ENCODE measurements at places on chromosomes 2 and 18. TPM values are rescaled to one million over a fixed set of nuclear protein-coding genes. Genes with fewer than 3 reads are reported as not detected.

The CXCR1 gene
- total RNA-seq, result not detected

DNA sequence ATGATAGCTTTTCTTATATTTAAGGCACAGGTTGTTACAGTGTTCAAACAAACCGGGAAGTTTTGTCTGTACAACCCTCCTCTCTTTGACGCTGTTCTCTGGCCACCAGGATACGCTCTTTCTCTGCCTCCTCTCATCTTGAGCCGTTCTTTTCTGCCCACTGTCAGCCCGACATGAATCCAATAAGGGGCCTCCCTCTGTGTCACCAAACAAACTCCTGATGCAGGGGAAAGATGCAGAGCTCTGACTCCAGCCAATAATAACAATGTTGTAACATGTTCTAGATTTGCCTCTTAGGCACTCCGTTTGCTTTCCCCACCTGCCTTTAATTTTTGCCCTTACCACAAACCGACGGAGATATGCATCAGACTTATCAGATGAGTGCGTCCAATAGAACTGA is 449.3 kb downstream of the SLC4A3 start:
- no peak overlapping the region for H3K4me3 ChIP-seq
- no peak for DNase-seq
- peaks cover 14% of the 10 kb centered on the region for H3K4me1 ChIP-seq
- H3K36me3 ChIP-seq, result no peaks in the 10 kb centered on the region

DNA sequence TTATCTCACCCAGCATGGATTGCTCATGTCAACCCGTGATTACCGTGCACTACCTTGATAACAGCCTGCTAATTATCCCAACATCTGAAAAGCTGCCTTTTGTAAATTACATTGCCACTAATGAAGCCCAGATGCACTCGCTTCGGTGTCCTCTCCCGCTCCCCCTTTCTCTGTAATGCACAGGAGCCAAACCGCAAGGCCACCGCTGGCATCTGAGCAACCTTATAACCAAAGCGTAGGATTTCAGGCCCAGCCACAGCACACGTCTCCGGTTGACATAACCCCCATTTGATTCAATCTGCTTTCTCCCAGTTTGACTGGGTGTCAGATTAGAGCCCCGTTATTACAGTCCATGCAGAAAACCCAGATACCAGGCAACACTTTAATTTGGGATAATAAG is 341.2 kb downstream of the ALK start:
- H3K4me3 ChIP-seq, result no peak overlapping the region
- no peaks in the 10 kb centered on the region for H3K4me1 ChIP-seq
- DNase-seq, result no peak
- H3K36me3 ChIP-seq, result no peaks in the 10 kb centered on the region

The CSRNP3 gene
- total RNA-seq, result 0.86 TPM

GRCh38 chr2:163347982-163348856 is 387.6 kb downstream of the FIGN start:
- no peak overlapping the region for H3K4me3 ChIP-seq
- peaks cover 10% of the 10 kb centered on the region for H3K4me1 ChIP-seq
- no peak for DNase-seq
- no peaks in the 10 kb centered on the region for H3K36me3 ChIP-seq

The MTA3 gene
- total RNA-seq, result 46.5 TPM

DNA sequence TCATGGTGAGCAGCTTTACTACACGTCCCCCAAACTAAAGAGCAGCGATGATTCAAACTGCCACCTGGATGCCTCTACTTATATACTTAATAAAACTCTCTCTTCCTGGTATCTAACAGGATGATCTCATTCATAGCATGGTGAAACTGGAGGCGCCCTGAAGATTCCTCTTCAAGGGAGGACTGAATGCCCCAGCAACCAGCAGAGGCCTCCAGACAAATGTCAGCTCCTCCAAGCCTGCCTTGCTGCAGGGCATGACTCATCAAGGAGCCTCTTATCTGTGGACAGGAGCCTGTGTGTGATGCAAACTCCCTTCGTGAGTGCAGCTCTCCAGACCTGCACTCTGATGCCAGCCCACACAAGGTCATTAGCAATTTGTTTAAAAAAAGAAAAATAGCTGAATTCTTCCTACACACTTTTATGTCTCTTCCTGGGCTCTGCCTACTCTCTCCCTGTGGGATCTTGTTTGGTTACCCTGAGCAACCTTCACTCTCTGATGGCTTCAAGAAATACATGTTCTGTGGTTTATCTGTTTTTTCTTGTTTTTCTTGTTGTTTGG is 30.2 kb downstream of the LONRF2 start:
- H3K4me3 ChIP-seq, result no peak overlapping the region
- peaks cover 9% of the 10 kb centered on the region for H3K36me3 ChIP-seq
- H3K4me1 ChIP-seq, result no peaks in the 10 kb centered on the region
- H3K27me3 ChIP-seq, result no peaks in the 10 kb centered on the region
- peak; percentile 63 for DNase-seq

- no peak for DNase-seq
- H3K36me3 ChIP-seq, result no peaks in the 10 kb centered on the region
- no peak overlapping the region for H3K27ac ChIP-seq
- H3K27me3 ChIP-seq, result no peaks in the 10 kb centered on the region
These were observed 182.4 kb downstream of the PTPRM start for GRCh38 chr18:7749510-7749981.

GRCh38 chr18:7778181-7778580 is 211.1 kb downstream of the PTPRM start:
- H3K27me3 ChIP-seq, result no peaks in the 10 kb centered on the region
- H3K36me3 ChIP-seq, result no peaks in the 10 kb centered on the region
- H3K27ac ChIP-seq, result no peak overlapping the region
- no peaks in the 10 kb centered on the region for H3K4me1 ChIP-seq
- no peak overlapping the region for H3K4me3 ChIP-seq

DNA sequence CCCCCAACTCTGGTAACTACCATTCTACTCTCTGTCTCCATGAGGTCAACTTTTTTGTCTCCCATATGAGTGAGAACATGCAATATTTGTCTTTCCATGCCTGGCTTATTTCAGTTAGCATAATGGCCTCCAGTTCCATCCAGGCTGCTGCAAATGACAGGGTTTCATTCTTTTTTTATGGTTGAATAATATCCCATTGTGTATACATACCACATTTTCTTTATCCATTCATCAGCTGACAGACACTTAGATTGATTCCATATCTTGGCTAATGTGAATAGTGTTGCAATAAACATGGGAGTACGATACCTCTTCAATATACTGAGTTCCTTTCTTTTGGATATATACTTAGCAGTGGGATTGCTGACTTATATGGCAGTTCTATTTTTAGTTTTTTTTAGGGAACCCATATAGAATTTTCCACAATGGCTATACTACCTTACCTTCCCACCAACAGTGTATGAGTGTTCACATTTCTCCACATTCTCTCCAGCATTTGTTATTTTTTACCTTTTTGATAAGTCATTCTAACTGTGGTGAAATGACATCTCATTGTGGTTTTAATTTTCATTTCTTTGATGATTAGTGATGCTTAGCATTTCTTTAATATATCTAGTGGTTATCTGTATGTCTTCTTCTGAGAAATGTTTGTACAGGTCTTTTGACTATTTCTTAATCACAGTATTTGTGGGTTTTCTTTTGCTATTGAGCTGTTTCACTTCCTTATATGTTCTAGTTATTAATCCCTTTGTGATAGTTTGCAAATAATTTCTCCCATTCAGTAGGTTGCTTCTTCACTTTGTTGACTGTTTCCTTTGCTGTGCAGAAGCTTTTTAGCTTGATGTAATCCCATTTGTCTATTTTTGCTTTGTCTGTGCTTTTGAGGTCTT is 112.2 kb downstream of the SRBD1 start:
- no peaks in the 10 kb centered on the region for H3K27me3 ChIP-seq
- no peak for DNase-seq
- no peaks in the 10 kb centered on the region for H3K36me3 ChIP-seq
- no peak overlapping the region for H3K27ac ChIP-seq

The ACADL gene
- total RNA-seq, result 1.0 TPM

The EFHD1 gene
- 0.47 TPM for total RNA-seq

GRCh38 chr2:215711471-215712034 is 275.7 kb upstream of the FN1 start:
- DNase-seq, result no peak
- no peaks in the 10 kb centered on the region for H3K27me3 ChIP-seq
- no peak overlapping the region for H3K27ac ChIP-seq
- H3K4me3 ChIP-seq, result no peak overlapping the region
- no peaks in the 10 kb centered on the region for H3K36me3 ChIP-seq

The PLGLB2 gene
- total RNA-seq, result 1.7 TPM

The ASTL gene
- total RNA-seq, result not detected

The YES1 gene
- total RNA-seq, result 61.2 TPM

The MAB21L4 gene
- total RNA-seq, result 2.8 TPM

The HOXD8 gene
- not detected for total RNA-seq

- no peak for DNase-seq
- H3K4me3 ChIP-seq, result no peak overlapping the region
- H3K27me3 ChIP-seq, result no peaks in the 10 kb centered on the region
- no peaks in the 10 kb centered on the region for H3K4me1 ChIP-seq
- H3K27ac ChIP-seq, result no peak overlapping the region
- H3K36me3 ChIP-seq, result no peaks in the 10 kb centered on the region
These were observed 22.5 kb upstream of the NEB start for GRCh38 chr2:151756820-151757219.

DNA sequence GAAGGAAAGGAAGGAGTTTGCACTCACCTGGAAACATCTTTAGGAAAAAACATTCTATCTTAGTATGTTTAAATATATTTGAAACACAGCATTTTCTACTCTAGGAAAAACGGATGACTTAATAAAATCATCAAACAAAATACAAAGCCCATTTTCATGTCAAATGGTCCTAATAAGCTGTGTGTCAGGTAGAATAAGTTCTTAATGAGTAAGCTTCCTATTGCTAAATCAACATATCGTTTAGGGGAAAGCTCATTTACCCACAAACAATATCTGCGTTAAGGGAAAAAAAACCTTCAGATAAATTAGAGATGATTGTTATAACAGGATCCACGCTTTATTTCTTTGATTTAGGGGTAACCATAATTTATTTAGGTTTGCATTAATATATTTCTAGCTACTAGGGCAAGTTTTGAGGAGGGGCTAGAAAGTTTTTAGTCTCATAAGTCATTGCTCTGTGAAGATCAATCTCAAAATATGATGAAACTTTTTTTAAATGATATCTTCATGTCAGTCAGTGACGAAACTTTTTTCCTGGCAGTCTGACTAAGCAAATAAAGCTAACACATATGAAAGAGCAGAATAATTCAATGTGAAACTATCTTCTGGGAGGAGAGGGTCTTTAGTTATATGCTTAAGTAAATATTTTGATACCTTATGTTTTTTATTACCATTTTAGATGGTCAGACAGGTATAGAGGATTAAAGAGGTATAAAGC is 147.1 kb downstream of the WDSUB1 start:
- DNase-seq, result no peak
- peaks cover 27% of the 10 kb centered on the region for H3K4me1 ChIP-seq
- H3K36me3 ChIP-seq, result no peaks in the 10 kb centered on the region
- no peak overlapping the region for H3K27ac ChIP-seq

DNA sequence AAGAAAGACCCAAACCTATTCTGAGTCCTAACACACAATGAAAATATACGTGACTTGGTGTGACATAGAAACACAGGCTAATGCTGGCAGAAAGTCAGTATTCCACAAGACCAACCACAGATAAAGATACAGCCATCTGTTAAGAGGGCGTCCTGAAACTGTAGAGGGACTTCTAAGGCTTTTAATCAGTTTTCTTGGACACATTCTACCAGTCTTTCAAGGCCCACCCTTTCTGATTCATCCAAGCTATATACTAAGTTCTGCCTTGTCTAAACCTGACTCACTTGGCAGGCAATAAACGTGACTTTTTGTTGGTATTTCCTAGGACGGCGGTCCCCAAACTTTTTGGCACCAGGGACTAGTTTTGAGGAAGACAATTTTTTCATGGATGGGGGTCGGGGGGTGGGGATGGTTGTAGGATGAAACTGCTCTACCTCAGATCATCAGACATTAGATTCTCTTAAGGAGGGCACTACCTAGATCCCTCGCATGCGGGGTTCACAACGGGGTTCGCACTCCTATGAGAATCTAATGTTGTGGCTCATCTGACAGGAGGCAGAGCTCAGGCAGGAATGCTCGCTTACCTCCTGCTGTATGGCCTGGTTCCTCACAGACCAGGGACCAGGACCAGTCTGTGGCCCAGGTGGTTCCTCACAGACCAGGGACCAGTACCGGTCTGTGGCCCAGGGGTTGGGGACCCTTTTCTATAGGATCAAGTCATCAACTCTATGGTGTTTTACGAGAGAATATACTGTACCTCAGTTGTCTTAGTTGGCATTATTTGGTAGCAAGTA is 61.4 kb downstream of the SP3 start:
- H3K27me3 ChIP-seq, result no peaks in the 10 kb centered on the region
- H3K4me1 ChIP-seq, result no peaks in the 10 kb centered on the region
- DNase-seq, result no peak
- no peak overlapping the region for H3K27ac ChIP-seq
- H3K4me3 ChIP-seq, result no peak overlapping the region

- H3K27ac ChIP-seq, result no peak overlapping the region
- no peaks in the 10 kb centered on the region for H3K27me3 ChIP-seq
- H3K4me1 ChIP-seq, result no peaks in the 10 kb centered on the region
- H3K4me3 ChIP-seq, result no peak overlapping the region
- no peaks in the 10 kb centered on the region for H3K36me3 ChIP-seq
These were observed 493.7 kb downstream of the TMX3 start for GRCh38 chr18:68221111-68221724.

DNA sequence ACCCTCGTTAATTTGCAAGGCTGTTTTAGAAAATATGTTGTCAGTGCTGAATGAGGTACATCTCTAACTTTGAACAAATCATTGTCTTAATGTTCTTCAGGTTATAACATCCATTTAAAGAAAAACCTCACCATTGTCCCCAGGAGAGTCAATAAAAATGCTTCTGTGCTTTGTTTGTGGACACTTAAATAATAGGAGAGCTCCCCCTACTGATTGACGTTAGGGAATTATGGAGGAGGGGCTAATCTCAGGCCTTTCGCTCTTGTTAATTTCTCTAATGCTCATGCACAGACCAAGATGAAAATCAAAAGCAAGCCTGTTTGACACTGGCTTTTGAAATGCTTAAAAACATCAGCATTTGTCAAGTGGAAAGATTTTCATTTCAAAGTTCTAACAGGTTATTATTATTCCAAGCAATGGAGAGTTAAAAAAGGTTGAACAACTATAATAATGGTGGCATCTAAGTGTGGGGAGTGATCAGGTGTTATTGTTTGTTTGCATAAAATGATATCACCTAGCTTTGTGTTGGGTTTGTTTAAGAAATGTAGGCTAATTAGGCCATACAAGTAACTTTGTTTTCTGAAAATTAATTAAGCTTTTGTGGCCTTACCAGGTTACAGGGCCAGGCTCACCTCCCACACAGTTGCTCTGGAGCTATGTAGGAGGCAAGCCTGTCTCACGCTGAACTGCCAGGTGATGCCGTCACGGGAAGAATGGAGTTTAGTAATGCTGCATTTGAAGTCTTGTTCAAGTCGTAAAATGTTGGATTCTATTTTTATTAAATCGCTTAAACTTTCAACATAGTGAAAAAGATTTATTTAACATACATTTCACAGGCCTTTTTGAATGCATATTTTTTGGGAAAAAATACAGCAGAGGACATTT is 51.7 kb upstream of the SMIM21 start:
- H3K4me1 ChIP-seq, result no peaks in the 10 kb centered on the region
- no peak overlapping the region for H3K4me3 ChIP-seq
- no peak overlapping the region for H3K27ac ChIP-seq
- DNase-seq, result peak; percentile 13
- H3K27me3 ChIP-seq, result no peaks in the 10 kb centered on the region

The ZC3H15 gene
- total RNA-seq, result 86.5 TPM

- H3K4me1 ChIP-seq, result no peaks in the 10 kb centered on the region
- peaks cover 29% of the 10 kb centered on the region for H3K27me3 ChIP-seq
- DNase-seq, result no peak
- no peak overlapping the region for H3K4me3 ChIP-seq
These were observed 56.9 kb upstream of the TMEM178A start for GRCh38 chr2:39608686-39609441.

- no peak overlapping the region for H3K4me3 ChIP-seq
- H3K4me1 ChIP-seq, result peaks cover 18% of the 10 kb centered on the region
- H3K27ac ChIP-seq, result no peak overlapping the region
- DNase-seq, result no peak
- peaks cover 8% of the 10 kb centered on the region for H3K36me3 ChIP-seq
These were observed 60.0 kb upstream of the ASAP2 start for GRCh38 chr2:9146646-9147045.
